Muscle of leg (tissue), 16 donors: ENCODE measurements at places on chromosomes 7 and 10. TPM values are rescaled to one million over a fixed set of nuclear protein-coding genes. Genes with fewer than 3 reads are reported as not detected.

DNA sequence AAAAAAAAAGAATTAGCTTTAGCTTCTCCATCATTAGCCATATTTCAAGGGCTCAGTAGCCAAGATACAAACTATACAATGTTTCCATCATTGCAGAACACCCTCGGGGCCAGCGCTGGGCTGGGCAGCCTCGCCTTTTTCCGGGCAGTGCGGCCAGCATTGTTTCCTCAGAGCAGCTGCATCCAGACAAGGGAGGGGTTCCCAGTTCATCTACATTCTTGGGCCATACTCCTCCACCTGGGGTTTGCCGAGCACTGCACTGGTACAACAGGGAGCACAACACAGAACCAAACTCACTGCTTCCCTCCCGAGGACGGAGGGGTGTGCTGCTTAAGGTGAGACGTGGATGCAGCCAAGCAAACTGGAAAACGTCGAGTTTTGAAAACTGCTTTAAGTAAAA is 2.4 kb upstream of the PKD1L1 start:
- DNase-seq: peak; percentile 75

- no peak for DNase-seq
Measured at GRCh38 chr7:82445271-82445670, 1.7 kb upstream of the CACNA2D1 start.

GRCh38 chr7:13457790-13458189 is 531.7 kb downstream of the ETV1 start:
- peak; percentile 67 for DNase-seq

GRCh38 chr7:37342688-37343471 is 105.8 kb downstream of the ELMO1 start:
- DNase-seq: peak; percentile 47

The SORCS1 gene
- 2.4 TPM for total RNA-seq

- DNase-seq: no peak
Measured at GRCh38 chr10:124465003-124465776, 3.6 kb downstream of the LHPP start.

DNA sequence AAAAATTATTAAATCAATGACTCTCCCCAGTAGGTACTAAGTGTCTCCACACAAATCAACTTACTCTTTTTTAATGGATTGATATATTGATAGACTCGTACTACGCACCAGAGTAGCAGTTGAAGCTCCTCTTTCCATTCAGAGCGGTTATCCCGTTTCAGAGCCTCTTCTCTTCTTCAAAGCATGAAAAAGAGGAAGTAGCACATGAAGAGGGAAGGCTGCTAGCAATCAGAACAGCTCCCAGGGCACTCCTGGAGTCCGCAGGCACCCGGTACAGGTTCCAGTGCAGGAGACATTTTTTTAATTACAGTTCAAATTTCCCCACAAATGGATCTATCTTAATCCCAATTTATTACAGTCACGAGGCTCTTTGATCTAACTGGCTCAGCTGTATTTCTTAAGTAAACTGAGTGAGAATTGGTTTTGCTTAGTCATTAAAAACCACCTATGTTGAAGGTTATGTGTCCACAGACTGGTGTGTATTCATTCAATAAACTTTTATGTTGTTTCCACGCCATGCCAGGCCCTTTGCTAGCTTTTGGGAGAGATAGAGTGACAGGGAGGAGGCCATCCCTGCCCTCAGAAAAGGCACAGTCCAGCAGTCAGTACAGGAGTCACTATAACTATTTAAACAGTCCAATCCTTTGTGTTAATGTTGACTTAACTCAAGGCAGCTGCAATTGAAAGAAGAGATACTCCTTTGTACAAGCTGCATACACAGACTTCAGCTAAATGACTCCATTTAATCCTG is 32.1 kb upstream of the CALN1 start:
- DNase-seq: peak; percentile 16

- no peak for DNase-seq
Measured at GRCh38 chr10:102202386-102202785, 23.7 kb upstream of the ELOVL3 start.

- no peak for DNase-seq
Measured at GRCh38 chr7:138924501-138925225, 56.5 kb downstream of the KIAA1549 start.

The GALNT17 gene
- total RNA-seq: 27.0 TPM

DNA sequence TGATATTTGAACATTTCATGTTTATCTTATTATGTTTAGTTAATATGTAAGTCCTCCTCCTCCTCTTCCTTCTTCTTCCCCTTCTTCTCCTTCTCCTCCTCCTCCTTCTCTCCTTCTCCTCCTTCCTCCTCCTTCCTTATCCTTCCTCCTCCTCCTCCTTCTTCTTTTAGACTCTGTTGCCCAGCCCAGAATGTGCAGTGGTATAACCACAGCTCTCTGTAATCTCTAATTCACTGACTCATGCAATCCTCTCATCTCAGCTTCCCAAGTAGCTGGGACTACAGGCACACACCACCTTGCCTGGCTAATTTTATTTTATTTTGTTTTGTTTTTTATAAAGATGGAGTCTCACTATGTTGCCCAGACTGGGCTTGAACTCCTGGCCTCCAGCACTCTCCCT is 83.4 kb upstream of the ODAD2 start:
- no peak for DNase-seq

DNA sequence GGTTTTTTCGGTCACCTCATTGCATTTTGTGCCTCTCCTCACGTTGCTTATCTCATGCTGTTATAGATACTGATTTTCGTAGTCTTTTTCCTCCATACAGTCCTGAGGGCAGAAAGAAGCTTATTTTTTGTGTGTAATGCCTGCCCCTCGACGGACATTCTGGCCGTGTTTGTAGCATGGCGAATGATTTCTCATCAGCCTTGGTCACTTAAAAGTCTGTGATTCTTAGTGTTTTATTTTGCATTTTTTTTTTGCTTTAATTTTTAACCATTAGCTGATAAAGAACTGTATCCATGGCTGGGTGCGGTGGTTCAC is 469 bp upstream of the NOC3L start:
- DNase-seq: no peak

- DNase-seq: no peak
Measured at GRCh38 chr10:125631806-125632205, 51.2 kb downstream of the TEX36 start.

GRCh38 chr10:119282446-119282845 is 75.1 kb downstream of the GRK5 start:
- DNase-seq: no peak

DNA sequence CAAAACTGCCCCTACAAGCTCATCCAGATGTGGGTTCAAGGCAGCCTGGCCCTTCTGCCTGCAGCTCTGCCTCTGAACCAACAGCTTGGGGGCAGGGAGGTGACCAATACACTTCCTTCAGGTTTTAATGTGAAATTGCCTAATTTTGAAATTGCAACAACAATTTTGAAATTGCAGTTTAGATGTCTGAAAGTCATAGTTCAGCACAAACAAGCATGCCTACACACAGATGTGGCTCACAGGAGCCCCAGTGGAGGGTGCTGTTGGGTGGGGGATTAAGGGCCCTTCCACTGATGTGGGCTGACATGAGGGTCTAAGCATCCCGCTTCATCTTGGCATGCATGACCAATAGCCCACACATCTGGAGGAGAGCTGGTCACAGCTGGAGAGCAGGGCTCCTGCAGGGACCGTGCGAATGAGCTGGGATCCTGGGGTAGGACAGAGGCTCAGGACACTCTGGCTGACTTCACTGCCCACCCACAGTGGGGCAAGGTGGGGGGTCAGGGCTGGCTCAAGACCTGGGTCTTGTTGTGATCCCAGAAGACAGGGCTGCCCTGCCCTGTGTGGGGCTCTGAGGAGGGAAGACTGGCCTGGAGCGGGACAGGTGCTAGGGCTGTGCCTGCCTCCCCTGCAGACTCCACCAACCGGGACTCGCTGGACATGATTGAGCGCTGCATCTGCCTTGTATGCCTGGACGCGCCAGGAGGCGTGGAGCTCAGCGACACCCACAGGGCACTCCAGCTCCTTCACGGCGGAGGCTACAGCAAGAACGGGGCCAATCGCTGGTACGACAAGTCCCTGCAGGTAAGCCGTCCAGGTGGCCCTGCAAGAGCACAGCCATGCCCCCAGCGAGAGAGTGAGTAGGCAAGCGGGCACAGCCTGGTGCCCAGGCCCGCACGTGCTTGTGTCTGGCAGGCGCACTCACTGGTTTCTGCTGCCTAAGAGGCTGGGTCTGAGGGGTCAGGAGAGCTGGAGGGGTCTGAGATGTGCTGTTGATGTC is 32.3 kb downstream of the CHAT start:
- no peak for DNase-seq

The THNSL1 gene
- 4.8 TPM for total RNA-seq

DNA sequence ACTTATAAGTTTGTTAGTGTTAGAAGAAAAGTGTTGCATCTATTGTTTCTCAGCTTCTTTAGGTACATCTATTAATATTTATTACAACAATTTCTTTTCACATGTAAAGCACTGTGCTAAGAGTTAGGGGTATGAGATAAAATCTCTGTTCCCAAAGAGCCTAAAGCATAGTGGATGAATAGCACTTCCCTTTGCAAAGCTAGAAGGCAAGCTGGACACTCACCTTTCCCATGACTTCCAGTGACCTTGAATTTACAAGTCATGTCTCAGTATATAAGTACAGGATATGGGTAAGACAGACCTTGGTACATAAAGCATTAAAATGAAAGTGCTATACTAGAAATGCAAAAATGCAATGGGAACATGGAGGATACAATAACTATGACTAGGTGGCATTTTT is 8.7 kb downstream of the CNNM1 start:
- no peak for DNase-seq

- DNase-seq: no peak
Measured at GRCh38 chr7:92115821-92116220, 18.5 kb downstream of the CYP51A1 start.

The ANXA8 gene
- total RNA-seq: not detected

The PPP1R9A gene
- total RNA-seq: 45.0 TPM

DNA sequence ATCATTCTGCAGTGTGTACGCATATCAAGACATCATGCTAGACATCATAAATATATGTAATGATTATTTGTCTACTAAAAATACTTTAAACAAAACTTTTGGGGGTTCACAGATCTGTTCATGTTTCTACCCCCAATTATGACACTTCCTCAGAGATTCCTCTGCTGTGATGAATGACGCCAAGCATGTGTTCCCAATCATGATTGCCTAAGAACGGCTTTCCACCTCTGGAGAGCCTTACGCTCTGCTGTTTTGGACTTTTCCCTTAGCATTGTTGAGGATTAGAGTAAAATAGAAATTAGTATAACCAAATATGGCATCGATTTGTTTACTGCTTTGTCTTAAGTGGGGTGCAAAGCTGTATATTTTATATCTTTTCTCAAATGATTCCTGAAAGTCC is 236.3 kb upstream of the IGFBP3 start:
- DNase-seq: peak; percentile 79

The UNC5B gene
- total RNA-seq: 6.4 TPM

DNA sequence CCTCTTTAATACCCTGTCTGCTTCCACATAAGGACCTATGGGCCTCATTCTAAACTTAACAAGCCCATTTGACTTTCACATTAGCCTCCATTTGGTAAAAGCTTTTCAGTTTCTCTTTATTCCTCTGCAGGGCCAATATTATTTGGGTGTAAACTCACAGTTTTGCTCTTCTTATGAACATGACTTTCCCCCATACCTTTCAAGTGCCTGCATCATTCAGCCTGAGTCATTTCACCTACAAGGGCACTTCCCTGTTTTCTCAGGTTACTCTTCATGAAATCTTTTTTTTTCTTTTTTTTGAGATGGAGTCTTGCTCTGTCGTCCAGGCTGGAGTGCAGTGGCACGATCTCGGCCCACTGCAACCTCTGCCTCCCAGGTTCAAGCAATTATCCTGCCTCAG is 1258.1 kb upstream of the CELF2 start:
- DNase-seq: no peak

- DNase-seq: no peak
Measured at GRCh38 chr10:112202561-112203241, 19.1 kb upstream of the GPAM start.

The BRAT1 gene
- 20.4 TPM for total RNA-seq

- DNase-seq: no peak
Measured at GRCh38 chr7:112800486-112800885, 10.3 kb upstream of the TMEM168 start.

GRCh38 chr10:68876246-68877138 is 24.6 kb upstream of the DDX50 start:
- peak; percentile 37 for DNase-seq

- no peak for DNase-seq
Measured at GRCh38 chr7:3302681-3303320, 1.7 kb downstream of the SDK1 start.

GRCh38 chr10:24668247-24668646 is 55.4 kb downstream of the ARHGAP21 start:
- no peak for DNase-seq

GRCh38 chr10:60827791-60828488 is 49.7 kb downstream of the CDK1 start:
- peak; percentile 47 for DNase-seq

- no peak for DNase-seq
Measured at GRCh38 chr7:300048-300447, 10.1 kb downstream of the FOXL3 start.

The FAM131B gene
- total RNA-seq: 1.4 TPM

The PRKCQ gene
- 16.5 TPM for total RNA-seq
